Activated CD4-positive, alpha-beta T cell treated with anti-CD3 and anti-CD28 coated beads, Interleukin-2, amount 10 ng/mL, durations not matched to agents 7 days and 5 days (primary cell): ENCODE measurements at places on chromosomes 1 and 21.

DNA sequence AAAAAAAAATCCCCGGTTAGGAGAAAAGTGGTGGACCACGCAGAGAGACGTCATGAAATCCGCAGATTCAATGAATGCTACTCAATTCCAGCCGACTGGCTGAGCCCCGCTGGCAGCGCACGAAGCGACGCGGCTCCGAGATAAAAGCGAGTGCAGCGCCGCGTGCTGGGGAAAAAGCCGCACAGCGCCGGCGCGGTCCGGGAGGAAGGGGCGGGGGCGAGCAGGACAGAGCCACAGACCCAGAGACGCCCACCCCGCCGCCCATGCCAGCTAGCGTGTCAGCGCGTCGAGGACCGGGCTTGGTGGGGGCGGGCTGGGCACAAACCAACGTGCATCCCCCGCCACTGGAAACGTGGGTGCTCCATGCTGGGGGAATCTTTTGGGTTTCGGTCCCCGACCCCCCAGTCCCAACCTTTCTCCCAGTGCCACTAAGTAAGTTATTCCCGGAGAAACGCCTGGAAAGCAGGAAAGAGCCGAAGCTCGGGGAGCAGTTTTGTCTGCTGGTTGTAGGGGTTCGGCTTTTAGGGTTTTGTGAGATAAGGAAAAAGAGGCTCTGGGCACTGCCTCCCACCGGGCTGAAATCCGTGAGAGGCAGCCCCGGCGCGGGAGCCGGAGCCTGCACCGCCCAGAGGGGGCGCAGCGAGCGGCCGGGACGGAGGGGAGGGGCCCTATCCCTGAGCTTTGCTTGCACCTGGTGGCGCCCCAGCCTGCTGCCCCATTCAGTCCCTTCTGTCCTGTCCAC, at the start of gene KCNJ6:
TSS of gene KCNJ6 (minus strand) at position 148 of the 742 bp plus-strand sequence. CDS start 75,775 bp downstream, outside the sequence.
- no peak for DNase-seq

DNA sequence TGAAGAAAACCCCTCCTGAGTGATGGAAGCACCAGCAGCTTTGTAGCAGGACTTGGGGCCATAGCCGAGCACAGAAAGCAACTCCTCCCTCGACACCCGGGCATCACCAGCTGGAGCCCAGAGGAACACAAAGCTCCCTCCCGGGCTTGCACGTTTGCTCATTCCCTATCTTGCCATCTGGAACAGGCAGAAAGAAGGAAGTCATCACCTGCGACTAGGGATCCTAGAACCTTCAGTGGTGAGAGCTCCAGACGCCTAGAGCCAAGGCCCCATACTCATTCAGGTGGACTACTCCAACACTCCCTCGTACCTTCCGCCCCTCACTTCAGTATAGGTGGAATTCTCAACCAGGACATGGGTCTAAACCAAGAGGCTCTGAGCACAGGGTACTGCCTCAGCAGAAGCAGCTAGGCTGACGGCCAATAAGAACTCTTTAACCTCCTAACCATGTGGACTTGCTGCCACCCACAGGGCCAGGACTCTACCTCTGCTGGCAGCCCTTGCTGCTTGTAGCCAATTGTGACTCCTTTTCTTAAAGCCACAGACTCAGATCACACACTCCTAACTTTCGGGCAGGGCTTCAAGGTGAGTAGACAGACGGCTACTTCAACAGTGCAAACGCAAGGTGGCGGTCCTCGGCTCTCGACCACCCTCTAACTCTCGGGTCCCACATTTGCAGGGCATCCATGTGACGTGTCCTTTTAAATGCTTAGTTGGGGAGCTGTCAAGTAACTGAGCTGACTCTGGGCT, 65.4 kb downstream of the NPHP4 start:
- DNase-seq, result no peak

- DNase-seq, result no peak
Observed at GRCh38 chr1:233735331-233735730, 121.4 kb downstream of the KCNK1 start.

- DNase-seq, result peak; percentile 26
Observed at GRCh38 chr1:151612501-151613281, 841 bp downstream of the SNX27 start.

DNA sequence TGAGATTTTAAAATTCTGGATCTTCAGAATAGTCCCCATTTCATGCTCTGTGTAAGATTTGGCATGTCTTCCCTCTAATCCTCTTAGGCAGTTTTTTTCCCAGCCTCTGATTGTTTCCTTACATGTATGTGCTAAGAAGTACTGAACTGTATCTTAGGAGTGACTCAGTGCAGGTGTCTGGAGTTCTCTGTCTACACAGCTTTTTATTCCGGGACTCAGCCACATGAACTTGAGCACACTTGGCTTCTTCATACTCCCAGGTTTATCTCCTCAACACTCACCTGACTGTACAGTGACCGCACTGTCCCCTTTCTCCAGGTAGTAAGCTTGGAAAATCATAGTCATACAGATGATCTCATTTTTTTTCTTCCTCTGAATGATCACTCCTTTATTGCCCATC, 50.7 kb downstream of the SYT14 start:
- DNase-seq, result no peak
